ENCODE measurements at places on chromosomes 7 and 10.
A peak's percentile ranks its signal among the peaks of the same experiment; 100 is the strongest.

- no peak for DNase-seq
Measured at GRCh38 chr10:9807846-9808245, 1209.8 kb upstream of the CELF2 start.

GRCh38 chr7:152571068-152571467, 104.9 kb downstream of the XRCC2 start:
- DNase-seq = no peak

DNA sequence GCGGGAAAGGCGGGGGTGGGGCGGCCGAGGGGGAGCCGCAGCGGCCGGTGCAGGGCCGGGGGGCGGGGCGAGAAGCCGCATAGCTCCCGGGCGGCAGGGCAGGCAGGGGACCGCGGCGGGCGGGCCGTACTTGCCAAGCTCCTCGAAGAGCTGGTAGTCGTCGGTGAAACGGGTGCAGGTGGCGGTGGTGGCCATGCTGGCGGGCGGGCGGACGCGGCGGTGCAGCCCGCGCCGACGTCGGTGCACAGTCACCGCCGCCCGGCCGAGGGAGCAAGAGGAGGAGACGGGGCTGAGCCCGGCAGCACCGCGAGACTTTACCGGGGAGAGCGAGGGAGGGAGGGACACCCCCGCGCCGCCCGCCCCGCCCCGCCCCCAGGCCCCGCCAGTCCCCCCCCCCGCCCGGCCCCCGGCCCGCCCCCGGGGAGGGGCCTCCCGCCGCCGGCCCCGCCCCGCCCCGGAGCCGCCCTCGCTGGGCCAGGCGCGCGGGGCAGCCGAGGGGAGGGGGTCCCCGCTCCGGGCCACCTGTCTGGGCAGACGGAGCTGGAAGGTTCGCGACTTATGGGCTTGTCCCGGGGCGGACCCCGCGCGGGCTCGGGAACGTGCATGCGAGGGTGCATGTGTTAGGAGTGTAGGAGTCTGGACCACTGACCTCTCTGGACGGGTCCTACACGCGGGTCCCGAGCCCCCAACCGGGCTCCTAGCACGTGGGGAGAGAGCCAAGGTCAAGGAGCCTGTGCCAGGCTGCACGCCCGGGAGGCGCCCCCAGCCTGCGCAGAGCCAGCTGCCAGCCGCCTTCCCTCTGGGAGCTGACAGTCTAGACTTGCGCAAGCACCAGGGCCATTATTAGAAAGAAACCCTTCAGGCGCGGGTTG, at the start of gene CAMK2G:
Gene CAMK2G (minus strand): TSS at position 289 of the 872 bp plus-strand sequence. CDS start 94 bp downstream, at position 195.
- DNase-seq = peak; percentile 74

- DNase-seq = no peak
Measured at GRCh38 chr7:69176841-69177240, 421.4 kb upstream of the AUTS2 start.

DNA sequence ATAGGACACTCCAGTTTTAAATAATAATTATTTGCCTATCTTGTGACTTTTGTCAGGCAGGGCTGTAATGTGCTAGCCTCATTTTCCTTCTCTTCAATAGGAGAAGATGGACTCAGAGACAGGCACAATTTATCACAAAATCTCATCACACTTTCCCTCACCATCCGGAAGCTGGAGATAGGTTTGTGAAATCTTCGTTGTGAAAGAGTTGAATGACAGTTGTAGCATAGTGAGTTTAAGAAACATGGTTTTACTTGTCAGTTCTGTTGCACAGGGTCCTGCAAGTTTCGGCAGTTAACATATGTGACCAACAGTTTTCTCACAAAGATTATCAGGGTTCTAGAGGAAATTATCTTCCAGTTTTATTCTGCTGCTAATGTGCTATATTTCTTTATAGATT, 37.7 kb upstream of the MAP3K8 start:
- no peak for DNase-seq

- peak; percentile 81 for DNase-seq
Measured at GRCh38 chr10:114876602-114877300, 55.2 kb downstream of the FHIP2A start.

DNA sequence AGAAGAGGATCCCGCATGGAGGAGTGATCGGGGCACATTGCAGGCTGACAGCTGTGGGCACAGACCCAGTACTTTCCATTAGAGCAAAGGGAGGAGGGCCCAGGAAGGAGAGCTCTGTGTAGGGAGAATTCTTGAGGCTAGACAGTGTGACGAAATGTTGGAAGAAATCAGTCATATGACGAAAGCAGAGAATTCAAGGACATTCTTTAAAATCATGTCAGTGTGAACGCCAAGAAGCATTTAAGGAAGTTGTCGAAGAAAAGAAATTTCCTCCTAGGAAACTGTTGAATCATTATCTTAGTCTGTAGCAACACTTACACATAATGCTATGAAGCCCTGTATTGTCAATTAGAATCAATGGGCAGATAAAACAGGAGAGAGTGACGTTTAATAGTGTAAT, 191.3 kb upstream of the ADARB2 start:
- no peak for DNase-seq

DNA sequence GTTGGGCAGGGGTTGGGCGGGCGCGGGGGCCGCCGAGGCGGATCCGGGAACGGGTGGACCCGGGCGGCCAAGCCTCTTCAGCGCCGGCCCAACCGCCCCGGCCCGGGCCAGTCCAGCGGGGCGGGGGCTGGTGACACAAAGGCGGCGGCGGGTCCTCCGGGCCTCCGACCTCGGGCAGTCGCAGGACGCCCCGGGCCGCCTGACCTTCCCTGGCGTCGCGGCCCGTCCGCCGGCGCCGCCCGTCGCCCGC, 54.2 kb downstream of the METTL2B start:
- DNase-seq = no peak

DNA sequence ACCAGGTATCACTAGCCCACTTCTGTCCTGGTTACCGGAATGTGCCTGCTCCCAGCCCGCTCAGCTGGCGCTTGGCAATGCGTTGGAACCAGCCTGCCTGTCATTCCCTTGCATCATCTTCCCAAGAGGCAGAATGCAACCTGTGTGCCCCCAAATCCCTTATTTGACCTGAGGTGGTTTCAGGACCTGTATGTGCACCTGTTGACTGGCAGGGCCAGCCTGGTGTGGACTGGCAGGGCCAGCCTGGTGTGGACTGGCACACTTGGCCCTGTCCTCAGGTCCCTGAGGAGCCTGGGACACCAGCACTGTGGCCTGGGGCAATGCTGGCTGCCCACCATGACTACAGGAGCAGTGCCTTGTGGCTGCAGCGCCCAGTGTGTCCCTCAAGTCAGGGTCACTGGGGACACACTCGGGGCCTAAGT, 38.2 kb downstream of the ZNF467 start:
- DNase-seq = no peak

DNA sequence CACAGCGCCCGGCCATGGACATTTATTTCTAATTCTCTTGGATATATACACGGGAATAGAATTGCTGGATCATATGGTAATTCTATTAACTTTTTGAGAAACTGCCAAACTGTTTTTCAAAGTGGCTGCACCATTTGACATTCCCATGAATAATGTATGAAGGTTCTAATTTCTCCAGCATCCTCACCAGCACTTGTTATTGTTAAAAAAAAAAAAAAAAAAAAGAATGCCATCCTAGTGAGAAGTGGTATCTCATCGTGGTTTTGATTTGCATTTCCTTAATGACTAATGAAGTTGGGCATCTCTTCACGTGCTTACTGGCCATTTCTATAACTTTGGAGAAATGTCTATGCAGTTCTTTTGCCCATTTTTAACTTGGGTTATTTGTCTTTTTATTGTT, 13.5 kb downstream of the CNNM2 start:
- no peak for DNase-seq

DNA sequence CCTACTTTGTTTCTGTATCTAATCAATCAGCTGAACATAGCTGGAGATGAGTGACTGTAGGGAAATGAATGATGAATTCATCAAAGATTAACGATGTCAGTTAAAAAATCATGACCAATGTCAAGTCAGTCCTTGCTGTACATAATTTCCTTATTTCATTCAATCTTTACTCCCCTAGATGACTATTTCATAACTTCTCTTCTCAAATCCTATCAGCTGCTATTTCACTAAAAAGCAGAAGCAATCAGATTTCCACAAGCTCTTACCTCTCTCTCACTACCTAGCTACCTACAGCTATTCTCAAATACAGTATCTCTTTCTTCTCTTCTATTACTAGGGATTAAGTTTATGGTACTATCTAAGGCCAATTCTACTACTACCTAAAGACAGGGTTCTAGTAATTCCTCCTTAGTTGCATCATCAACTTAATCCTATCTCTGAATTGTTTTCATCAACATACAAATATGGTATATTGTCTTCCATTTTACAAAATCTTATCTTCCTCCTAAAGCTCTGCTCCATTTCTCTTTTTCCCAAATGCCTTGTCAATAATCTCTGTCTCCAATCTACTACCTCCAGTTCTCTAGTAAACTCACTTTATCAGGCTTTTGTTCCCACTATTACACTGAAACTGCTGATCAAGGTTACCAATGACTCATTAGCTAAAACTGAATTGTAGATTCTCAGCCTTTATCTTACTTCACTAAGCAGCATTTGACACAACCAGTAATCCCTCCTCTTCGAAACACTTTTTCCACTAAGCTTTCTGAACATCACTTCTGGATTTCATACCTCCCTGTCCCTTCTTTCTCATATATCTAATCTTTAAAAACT, 28.4 kb downstream of the JMJD1C start:
- no peak for DNase-seq

DNA sequence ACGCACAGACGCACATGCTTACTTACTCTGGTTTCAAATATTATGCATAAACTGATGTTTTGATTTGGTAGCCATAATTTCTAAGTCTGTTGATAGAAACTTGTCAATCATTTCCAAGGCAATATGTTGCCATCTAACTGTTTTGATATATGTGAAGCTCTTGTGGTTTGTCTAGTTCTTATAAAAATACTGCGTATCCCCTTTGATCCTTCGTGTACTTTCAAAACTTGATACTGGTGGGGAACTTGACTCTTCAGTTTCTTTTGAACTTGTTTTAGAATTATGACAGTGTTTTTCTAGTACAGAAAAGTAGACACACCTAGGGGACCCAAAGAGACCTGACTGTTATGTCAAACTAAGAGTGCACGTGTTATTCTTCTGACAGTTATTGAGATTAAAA, 708.0 kb downstream of the LRMDA start:
- DNase-seq = no peak

DNA sequence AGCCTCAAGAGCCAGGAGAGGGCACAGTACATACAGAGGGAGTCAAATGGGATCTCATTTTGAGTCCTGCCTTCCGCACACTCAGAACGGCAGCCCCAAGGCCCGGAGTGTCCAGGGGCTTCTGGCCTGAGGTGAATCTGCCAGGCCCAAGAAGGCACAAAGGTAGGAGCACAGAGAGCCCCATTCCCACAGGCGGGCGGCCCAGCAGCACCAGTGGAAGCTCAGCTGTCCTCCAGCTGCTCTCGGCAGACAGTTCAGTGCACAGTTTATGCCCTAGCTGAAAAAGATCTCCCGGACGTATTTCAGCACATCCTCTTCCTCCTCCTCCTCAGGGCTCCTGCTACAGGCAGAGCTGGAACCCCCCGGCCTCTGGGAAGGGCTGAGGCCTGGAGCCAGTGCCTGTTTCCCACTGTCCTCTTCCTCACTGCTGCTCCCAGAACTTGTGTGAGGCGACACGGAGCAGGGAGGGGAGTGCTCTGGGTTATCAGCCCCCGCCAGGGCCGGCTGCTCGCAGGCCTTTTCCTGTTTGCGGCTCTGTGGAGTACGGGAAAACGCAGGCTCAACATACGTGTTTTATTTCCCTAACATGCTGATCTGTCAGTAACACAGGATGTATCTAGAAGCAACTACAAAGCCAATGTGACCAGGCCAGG, 4.0 kb downstream of the CYREN start:
- no peak for DNase-seq

DNA sequence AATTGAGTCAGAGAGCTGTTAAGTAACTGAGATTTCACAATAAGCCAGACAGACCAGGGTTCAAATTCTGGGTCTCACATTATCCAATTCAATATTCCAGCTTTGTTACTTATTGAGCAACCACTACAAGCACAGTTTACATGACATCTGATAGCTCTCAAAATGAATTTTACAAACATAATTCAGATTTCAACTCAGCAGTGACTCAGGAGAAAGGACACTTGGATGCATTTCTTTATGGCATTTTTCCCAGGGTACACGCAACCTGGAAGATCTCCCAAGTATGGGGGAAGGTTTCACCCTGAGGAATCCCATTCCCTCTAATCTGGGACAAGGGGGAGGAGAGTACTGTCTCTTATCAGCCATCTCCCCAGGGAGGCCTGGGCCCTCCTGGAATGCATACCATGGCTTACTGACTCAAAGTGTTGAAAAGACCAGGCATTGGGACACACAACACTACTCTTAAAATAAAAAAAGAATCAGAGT, 102.4 kb downstream of the CFTR start:
- no peak for DNase-seq

DNA sequence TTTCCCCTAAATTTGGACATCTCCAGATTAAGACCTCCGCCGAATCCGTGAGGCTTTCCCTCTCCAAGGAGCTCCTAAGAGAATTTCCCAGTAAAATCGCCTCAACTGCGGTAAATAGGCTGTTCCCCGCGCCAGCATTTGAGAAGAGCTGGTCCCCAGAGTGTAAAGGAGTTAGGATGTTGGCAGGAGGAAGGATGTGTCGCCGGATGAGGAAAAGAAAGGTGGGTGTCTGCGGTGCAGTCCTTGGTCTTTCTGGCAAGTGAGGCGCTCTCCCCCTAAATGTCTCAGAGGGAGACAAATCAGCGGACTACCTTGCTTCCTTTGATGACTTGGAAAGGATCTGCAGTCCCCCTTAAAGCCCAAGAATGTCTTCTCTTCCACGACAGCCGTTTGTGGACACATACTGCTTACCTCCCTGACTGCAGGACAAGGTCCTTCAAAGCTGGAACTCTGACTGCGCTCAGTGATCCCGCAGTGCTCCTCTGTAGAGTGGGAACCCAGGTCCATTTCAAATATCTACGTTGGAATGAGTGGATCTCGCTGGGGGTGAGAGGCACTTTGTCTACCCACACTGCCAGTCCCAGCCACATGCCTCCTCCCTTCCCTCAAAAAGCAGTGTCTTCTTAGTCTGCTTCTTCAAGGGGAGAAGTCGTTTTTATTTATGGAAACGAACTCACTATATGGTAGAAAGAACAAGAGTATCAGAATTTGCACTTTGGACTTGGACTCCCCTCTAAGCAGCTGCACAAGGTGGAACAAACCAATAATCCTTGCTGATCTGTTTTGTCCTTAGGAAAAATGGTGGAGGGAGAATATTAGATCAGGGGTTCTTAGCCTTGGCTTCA, 1.1 kb upstream of the DLG5 start:
- no peak for DNase-seq

- DNase-seq = peak; percentile 41
Measured at GRCh38 chr10:30002426-30003266, 56.7 kb downstream of the JCAD start.

GRCh38 chr10:78932861-78933260, 135.9 kb upstream of the ZMIZ1 start:
- DNase-seq = no peak

All from NCI-H510A treated with DMSO at 0.1 percent for 48 hours (cell line).